ENCODE measurements at places on chromosomes 16 and 17. TPM values are rescaled to one million over a fixed set of nuclear protein-coding genes. Genes with fewer than 3 reads are reported as not detected.
A peak's percentile ranks its signal among the peaks of the same experiment; 100 is the strongest.

CHRNB1 gene
- 26.8 TPM for total RNA-seq

GNG13 gene
- not detected for total RNA-seq

DNA sequence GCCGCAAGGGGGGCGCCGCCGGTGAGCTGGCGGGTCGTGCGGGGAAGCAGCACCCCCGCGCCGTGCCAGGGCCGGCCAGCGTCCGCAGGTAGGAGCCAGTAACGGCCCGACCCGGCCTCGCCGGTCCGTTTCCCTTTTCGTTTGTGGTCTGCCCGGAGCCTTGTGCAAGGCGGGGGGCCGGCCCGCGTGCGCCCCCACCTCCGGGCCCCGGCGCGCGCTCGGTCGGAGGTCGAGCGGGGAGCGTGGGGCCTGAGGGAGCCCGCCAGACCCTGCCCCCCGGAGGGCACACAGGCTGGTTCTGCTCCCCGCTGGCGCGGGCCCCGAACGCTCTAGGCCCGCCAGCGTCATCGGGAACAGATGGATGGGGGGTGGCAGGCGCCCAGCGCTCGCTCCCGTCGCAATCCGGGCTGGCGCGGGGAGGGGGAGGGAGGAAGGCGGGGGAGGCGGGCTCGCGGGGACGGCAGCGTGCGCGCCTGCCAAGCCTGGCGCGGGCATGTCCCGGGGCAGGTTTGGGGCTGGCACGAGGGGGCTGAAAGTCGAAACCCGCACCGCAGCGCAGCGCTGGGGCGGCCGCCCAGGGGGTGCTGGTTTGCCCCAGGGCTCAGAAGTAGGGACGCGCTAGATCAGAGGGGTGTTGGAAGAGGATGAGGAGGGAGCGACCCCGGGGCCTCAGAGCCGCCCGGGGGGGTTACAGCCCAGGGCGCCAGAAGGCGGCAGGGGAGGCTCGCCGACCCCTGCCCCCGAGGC is 1.5 kb upstream of the GSE1 start:
- DNase-seq = peak; percentile 64
- H3K4me1 ChIP-seq = peaks cover 41% of the 10 kb centered on the region
- no peak overlapping the region for H3K27ac ChIP-seq
- H3K27me3 ChIP-seq = no peaks in the 10 kb centered on the region

DNA sequence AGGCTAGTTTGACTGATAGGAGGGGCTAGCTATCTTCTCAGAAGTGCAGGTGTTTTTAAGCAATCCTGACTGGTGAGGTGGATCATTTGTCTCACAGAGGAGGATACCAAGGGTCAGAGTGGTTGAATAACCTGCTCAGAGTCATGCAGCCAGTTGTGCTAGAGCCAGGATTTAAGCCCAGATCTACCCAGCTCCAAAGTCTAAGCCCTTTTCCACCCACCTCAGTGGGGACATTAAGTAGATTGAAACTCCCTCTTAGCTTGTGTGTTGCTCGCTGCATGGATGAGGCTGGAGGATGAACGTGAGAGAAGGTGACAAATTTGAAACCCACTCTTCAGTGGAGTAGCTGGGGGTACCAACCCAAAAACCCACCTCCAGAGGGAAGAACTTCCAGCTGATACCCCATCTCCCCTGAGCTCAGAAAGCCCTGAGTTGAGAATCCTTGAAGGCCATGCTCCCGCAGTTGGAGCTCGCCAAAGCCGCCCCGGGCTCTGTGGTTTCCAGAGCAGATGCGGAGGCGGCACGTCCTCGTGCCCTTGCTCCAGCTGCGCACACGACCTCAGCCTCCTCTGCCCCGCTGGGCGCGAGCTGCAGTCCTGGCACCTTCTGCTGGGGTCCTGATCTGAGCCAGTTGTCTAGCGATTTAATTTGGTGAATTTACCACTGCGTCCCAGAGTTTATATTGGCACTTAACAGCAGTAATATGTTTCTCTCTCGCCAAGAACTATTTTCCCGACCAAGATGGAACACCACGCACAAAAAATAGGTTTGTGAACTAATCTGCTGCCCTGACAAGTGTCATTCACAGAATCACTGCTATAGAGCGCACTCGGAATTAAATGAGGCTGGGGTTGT is 159.5 kb downstream of the CCDC182 start:
- no peak for DNase-seq
- no peak overlapping the region for H3K4me3 ChIP-seq
- no peaks in the 10 kb centered on the region for H3K27me3 ChIP-seq
- H3K4me1 ChIP-seq = peaks cover 10% of the 10 kb centered on the region

- peaks cover under 1% of the 10 kb centered on the region for H3K4me1 ChIP-seq
- no peak overlapping the region for H3K27ac ChIP-seq
- peaks cover 15% of the 10 kb centered on the region for H3K27me3 ChIP-seq
- no peak for DNase-seq
- no peak overlapping the region for H3K4me3 ChIP-seq
- no peaks in the 10 kb centered on the region for H3K36me3 ChIP-seq
Measured at GRCh38 chr17:19574956-19575355, 41.3 kb downstream of the SLC47A1 start.

Data from activated T-cell treated with anti-CD3 and anti-CD28 coated beads, Interleukin-2, amount 50 U/mL, for 72 hours (primary cell).